ENCODE measurements at places on chromosomes 3 and 15.

DNA sequence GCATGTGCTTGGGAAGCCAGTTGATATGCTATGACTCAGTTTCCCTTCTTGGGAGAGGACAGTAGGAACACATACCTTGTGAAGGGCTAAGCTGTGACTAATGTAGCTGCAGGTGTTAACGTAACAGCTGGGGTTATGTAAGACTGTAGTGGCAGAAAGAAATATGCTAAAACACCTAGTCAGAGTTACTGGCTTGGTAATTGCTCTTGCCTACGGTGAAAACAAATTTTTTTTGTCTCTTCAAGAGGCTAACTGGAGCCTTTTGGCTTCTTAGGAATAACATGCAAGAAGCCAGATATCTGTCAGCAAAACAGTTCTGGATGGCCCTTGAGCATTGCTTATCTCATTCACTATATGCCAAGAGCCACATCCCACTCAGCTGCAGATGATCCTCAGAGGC is 1.4 kb downstream of the MAPKBP1 start:
- no peak for DNase-seq

DNA sequence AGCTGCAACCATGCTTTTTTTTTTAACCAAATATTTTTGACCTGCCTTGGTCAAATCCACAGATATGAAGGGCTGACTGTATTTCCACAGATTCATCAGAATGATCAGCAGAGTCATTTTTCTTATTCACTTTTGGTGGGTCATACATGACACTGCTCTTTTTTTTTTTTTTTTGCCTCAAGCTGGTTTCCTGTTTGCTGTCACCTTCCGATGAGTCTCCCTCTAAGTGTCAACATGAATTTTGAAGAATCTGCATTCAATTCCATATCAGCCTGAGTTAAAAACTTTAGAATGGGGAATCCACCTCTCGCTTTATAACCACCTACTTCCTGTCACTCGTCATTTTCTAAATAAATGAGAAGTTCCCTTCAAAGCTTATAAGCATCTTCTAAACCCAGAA is 2.2 kb upstream of the SLC12A8 start:
- peak; percentile 51 for DNase-seq

DNA sequence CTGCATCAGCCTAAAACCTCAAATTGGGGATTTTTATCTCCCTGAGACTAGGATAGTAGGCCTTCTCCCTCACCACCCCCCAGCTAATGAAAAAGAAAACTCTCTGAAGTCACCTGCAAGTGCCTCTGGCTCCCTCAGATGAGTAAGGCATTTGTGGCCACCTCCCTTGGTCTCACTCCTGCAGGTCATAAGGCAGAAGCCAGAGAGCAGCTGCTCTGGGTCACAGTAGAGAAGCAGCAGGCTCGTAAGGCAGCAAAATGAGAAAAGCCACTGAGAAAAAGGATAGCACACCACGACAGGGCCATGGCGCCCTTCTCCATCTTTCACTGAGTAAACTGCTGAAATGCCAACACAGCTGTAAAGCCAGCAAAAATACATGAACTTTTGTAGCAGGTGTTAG is 296.7 kb upstream of the DPH6 start:
- DNase-seq, result no peak

GRCh38 chr3:71101626-71102025 is 481.9 kb downstream of the FOXP1 start:
- DNase-seq, result peak; percentile 67

DNA sequence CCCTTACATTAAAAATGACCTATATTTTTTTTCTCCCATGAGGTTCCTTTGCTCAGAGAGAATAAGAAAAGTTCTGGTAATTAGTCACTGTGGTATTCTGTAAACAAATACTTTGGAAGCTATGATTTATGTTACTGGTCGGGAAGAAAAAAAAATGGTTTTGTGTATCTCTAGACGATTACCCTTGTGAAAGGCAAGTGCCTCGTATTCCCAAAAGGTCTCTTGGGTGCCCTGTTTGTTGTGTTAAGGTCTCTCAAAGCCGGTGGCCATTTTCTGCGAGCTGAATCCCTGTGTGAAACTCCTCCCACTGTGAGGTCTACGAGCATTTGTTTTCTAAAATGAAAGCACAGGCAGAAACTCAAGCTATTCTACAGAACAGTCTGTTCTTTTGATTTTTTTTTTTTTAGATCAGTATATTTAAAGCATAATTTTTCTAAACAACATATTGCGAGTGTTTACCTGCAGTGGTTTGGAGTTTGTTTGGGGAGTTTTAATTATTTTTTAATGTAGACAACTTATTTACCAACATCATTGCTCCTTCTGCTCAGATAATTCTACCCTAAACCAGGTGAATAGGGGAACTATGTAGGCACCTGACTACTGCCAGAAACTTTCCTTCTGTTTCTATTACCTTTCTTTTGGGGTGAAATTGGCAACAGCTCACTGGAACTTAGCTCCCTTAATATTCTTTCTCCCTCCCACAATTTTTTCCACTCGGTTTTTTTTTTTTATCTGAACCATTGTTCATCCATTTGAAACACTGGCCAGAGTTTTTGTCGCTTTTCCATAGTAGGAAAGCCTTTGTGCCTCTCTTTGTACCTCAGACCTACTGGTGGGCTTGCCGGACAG is 44.0 kb downstream of the ZBTB38 start:
- DNase-seq, result peak; percentile 76

GRCh38 chr15:50523851-50524251 is 22.6 kb downstream of the USP50 start:
- no peak for DNase-seq

DNA sequence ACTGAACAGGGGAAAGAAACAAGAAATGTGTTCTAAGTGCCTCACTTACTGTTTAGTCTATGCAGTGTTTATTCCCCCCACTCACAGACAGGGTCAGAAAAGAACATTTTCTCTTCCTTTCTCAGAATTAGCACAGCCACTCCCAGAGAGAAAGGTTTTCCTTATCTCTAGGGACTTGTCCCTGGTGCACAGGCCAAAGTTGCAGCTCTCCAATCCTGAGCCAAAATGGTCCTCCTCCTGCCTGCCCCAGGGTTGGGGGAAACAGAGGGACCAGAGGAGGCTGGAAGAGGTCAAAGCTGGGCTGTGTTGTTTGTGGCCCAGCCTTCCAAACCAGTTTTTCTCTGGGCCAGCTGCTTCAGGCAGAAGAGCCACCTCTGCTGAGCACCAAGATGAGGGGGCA is 12.0 kb downstream of the RAB6B start:
- DNase-seq, result no peak

- DNase-seq, result no peak
Measured at GRCh38 chr3:181610973-181611265, 100.8 kb upstream of the SOX2 start.

DNA sequence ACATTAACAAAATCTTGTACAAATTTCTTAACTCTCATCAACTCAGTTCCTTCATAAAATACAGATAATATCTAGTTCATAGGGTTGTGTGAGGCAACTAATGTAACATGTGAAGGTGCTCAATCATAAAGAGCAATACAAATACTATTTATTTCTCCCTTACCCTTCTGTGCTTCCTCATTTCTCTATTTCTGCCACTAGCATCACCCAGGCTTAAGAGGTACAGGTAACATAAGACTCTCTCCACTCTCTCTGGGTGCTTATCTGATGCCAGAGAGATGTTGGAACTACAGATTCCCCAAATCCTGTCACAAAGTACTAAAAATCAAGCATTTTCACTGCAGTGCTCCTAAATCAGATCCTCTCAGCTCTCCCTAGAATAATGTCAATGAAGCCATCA is 74.9 kb downstream of the DPH6 start:
- no peak for DNase-seq

DNA sequence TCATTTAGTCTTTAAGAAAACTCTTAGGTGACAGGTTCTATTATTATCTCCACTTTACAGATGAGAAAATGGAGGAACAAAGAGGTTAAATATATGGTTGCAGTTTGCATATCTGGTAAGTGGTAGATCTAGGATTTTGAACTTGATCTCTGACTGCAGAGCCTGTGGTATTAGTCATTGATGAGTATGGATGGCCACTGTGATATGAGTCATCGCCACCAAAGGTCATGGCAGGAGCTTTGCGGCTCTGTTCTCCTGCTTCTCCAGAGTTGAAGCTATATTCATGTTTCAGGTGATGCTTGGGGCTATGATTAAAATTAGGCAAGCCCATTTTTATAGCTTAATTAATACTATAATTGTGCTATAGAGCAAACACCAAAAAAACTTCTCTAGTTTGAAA is 306.2 kb upstream of the DPPA4 start:
- DNase-seq, result peak; percentile 38

- peak; percentile 95 for DNase-seq
Measured at GRCh38 chr3:99637368-99638111, 854 bp upstream of the COL8A1 start.

GRCh38 chr3:96734273-96735009 is 80.0 kb upstream of the EPHA6 start:
- no peak for DNase-seq

- no peak for DNase-seq
Measured at GRCh38 chr3:72544239-72544638, 304.0 kb downstream of the SHQ1 start.

- DNase-seq, result no peak
Measured at GRCh38 chr3:113791381-113791780, 44.5 kb downstream of the ATP6V1A start.

GRCh38 chr3:48592519-48593087 is 2.5 kb downstream of the COL7A1 start:
- DNase-seq, result no peak

- DNase-seq, result no peak
Measured at GRCh38 chr15:31376511-31376910, 49.9 kb downstream of the KLF13 start.

DNA sequence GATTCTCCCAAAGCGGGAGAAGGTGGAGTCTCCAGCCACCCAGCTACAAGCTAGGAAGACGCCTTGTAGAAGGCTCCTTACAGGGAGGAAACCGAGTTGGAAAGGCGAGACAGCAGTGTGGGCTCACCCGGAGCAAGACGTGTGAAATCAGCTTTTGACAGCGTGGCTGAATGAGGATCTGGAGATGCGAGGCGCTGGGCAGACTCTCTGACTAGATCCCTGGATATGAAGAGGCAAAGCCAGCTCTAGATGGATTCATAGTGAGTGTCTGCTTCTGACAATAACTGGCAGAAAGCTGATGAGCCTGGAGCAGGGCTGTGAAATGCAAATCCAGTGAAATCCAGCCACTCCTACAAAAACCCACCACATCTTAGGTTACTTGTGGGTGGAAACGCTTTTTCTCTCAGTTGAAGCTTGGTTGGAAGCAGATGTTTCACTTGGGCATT is 41.0 kb downstream of the GOLGA6A start:
- peak; percentile 54 for DNase-seq

- DNase-seq, result peak; percentile 48
Measured at GRCh38 chr3:152524198-152525140, 255.7 kb downstream of the MBNL1 start.

DNA sequence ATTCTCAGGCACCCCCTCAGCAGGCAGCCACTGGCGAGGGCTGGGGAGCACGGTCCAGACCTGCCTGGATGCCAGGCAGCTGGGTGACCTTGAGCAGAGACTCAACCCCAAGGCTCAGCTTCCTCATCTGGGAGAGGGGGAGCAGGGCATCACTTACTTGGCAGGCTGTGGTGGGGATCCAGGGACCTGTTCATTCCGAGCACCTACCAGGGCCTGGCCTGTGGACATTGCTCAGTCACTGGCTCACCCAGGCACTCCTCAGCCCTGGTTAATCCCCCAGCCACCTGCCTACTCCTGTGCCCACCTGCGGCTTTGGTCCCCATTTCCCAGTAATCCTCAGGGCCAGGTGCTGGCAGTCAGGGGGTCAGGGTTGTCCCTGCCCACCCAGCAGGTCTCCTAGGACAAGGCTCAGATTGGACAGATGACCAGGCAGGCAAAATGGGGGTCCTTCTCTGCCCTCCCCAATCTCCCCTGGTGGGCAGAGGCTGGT is 9.3 kb upstream of the RPL29 start:
- no peak for DNase-seq

- DNase-seq, result no peak
Measured at GRCh38 chr3:156389449-156389950, 165.4 kb downstream of the SSR3 start.

GRCh38 chr15:28260722-28261121 is 61.3 kb downstream of the HERC2 start:
- no peak for DNase-seq

DNA sequence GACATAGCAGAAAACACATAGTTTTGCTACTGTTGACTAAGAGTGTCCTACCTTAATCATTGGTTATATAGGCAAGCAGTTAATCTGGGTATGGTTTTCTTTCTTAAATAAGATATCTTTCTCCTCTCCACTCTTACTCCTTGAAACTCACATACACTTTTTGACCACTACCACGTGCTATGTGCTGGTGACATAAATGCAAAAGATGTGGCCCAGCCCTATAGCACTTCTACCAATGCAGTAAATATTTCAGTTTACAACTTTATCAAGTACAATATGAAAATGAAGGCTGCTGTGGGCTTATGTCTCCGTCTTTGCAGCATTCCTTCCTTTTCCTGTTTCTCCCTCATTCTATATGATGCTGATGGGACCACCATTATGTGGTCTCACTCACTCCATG is 410.2 kb upstream of the CFAP20DC start:
- no peak for DNase-seq

DNA sequence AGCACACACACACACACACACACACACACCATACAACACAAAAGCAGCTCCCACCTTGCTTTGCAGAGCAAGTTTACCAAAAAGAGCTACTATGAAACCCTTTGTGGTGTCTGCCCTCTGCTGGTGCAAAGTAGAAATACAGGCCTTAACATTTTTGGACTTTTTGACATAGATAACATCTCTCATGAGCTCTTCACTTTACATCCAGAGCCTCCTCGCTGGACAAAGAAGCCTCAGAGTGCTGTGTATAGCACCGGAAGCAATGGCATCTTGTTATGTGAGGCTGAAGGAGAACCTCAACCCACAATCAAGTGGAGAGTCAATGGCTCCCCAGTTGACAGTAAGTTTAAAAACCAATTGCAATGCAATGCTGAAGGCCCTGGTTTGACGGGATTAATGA is 157.9 kb downstream of the CHL1 start:
- DNase-seq, result peak; percentile 12

DNA sequence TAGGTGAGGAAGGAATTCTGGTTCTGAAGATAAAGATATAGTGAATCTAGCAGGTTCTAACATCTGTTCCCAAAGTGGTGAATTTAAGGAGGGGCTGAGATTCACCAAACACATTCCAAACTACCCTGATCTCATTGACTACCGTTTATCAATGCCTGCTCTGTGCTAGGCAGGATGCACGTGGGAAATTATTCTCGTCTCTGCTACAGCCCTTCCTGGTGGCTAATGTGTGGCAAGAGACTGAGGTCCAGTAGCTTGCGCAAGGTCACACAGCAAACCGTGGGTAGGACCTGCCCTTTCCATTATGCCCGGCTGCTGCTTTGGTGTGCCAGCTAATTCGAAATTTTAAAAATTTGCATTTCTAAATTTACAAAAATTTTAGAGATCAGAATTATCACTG is 209.5 kb upstream of the TRIM42 start:
- no peak for DNase-seq

GRCh38 chr3:100426067-100426682 is 24.8 kb downstream of the LNP1 start:
- no peak for DNase-seq

GRCh38 chr3:147483578-147483977 is 74.4 kb downstream of the ZIC1 start:
- no peak for DNase-seq

- no peak for DNase-seq
Measured at GRCh38 chr3:103403191-103403590, 968.4 kb downstream of the ZPLD1 start.

- DNase-seq, result peak; percentile 83
Measured at GRCh38 chr3:52240059-52240885, 1.3 kb upstream of the TWF2 start.

All from fibroblast of skin of right biceps (primary cell).